ENCODE measurements at places on chromosomes 12 and 14.

DNA sequence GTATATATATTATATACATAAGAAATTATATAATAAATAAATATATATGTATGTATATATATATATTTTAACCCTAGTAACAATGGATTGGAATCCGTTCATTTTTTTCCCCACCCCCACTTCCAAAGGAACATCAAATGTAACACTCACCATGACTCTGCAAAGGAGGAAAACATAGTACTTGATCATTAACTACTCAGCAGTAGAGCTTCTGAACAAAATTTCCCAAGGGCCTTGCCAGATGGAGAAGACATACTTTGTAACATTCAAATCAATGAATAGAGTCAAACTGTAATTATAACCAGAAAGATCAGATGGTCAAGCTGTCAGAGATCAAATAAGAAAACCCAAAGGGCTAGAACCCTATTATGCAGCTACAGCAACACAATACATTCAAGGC, 126.0 kb upstream of the CNTN1 start:
- peak; percentile 17 for DNase-seq

DNA sequence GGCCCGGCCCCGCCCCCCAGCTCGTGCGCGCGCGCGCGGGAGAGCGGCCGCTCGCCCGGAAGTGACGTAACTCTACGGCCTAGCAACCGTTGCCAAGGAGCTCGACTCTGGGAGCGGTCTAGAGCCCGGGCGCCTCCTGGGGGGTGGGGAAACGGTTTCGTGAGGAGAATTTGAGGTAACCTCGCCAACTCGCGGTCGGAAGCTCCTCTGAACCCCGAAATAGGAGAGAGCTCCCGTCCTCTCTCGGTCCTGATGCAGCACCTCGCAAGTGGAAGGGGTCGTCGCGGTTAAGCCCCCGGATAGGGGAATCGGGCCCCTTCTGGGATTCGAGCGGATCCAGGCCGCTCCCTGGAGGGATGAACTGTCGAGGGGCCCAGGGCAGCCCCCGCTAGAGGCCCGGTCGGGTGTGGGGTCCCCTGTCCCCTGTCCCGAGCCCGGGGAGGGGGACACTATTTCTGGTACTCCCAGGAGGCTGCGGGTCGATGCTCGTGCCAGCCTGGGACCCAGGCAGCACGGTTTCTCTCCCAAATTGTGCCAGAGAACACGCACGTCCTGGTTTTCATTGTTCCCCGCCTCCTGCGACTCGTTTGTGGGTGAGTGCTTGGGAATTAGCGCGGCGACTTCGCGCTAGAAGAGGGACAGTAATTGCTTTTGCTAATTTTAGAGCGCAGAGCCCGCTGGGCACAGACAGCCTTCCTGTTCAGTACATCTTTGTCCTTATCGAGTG, at the start of gene IFT81:
Gene IFT81, plus strand, starts transcription at position 89 of the 727 bp plus-strand sequence. CDS start 3,024 bp downstream, outside the sequence.
- DNase-seq, result peak; percentile 96

DNA sequence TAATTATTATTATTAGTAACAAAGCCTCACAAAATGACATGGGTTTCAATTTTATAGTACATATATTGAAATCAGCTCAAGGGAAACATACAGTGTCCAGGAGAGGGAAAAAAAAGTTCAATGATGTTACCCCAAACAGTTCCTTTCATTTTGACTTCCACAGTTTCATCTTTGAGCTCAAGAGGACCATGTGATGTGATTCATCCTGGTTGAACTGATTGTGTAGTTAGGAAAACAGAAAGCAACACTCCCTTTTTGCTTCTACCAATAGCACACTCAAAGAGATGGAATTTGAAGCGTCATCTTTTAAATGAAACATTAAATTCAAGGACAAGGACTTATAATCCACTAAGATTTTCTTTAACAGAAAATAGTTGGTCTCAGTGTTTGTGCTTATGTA, 461.0 kb downstream of the FOXG1 start:
- DNase-seq, result no peak

DNA sequence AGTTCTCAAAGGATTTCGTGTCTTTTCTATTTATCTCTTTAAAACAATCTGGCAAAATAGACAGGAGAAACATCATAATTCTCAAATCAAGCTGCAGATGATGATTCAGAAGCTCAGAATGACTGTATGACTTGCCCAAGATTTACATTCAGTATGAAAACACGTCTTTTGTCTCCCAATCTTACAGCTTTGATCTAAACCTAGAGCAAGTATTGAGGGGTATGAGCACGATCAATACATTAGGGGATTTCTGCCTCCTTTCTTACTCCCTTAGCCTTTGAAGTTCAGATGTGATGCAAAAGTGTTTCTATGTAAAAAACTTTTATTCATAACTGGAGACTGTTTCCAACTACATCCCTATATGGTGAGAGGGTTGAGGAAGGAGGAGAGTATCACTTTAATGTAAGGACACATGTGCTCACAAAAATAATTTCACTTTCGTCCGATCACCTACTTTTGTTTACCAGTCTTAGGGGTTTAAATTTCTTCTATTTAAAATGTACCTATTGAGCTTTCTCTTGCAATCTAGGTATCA, 454.8 kb downstream of the TMTC2 start:
- no peak for DNase-seq

- DNase-seq, result no peak
Measured at GRCh38 chr12:89370421-89370831, 18.1 kb upstream of the DUSP6 start.

- peak; percentile 80 for DNase-seq
Measured at GRCh38 chr14:25049568-25050268, at the start of gene STXBP6. Gene STXBP6, minus strand, starts transcription at chr14:25050147. Its CDS starts 75,329 bp downstream, at chr14:24974818.

- no peak for DNase-seq
Measured at GRCh38 chr12:69328426-69328825, 19.8 kb upstream of the LYZ start.

GRCh38 chr12:66776974-66777373, 98.1 kb upstream of the GRIP1 start:
- peak; percentile 88 for DNase-seq

- DNase-seq, result no peak
Measured at GRCh38 chr12:50661300-50662115, 102.4 kb upstream of the ATF1 start.

All from testis (tissue), 5 donors.